ENCODE measurements at places on chromosomes 13 and 19. TPM values are rescaled to one million over a fixed set of nuclear protein-coding genes. Genes with fewer than 3 reads are reported as not detected.

NKPD1 gene
- 0.32 TPM for total RNA-seq

RCBTB2 gene
- 15.1 TPM for total RNA-seq

DNA sequence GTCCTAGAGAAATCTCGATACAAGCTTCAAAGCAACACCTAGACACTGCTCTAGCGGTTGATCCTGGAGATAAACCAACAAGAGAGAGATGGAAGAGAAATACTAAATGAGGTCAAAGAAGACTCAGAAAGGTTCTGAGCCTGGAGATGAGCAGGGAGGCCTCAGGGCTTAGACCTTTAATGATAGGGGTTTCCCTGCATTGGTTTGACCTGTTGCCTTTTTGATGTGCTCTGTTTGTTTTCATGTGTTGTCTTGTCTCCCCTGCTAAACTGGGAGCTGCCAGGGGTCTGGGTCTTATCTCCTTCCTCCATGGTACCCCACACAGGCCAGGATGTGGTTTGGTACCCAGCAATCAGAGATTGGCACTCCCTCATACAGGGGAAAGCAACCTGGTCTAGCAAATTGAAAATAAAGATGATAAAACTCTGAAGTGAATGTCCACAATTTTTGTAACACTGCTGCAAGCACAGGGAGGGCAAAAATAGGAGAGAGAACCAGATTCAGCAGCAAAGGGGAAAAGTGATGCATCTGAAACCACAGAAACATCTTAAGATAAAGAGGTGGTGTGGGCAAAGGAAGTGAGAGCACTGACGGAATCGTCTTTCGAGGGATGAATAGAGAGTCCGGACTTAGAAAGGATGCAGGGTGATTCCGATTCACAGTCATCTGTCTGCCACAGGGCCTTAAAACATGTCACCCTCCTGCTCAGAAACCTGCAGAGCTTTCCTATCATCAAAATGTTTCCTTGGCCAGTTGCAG lies 3.5 kb downstream of the FFAR2 start:
- H3K4me3 ChIP-seq, result no peak overlapping the region
- no peaks in the 10 kb centered on the region for H3K27me3 ChIP-seq
- H3K27ac ChIP-seq, result no peak overlapping the region
- no peak for DNase-seq
- no peaks in the 10 kb centered on the region for H3K36me3 ChIP-seq
- H3K4me1 ChIP-seq, result peaks cover 21% of the 10 kb centered on the region

DNA sequence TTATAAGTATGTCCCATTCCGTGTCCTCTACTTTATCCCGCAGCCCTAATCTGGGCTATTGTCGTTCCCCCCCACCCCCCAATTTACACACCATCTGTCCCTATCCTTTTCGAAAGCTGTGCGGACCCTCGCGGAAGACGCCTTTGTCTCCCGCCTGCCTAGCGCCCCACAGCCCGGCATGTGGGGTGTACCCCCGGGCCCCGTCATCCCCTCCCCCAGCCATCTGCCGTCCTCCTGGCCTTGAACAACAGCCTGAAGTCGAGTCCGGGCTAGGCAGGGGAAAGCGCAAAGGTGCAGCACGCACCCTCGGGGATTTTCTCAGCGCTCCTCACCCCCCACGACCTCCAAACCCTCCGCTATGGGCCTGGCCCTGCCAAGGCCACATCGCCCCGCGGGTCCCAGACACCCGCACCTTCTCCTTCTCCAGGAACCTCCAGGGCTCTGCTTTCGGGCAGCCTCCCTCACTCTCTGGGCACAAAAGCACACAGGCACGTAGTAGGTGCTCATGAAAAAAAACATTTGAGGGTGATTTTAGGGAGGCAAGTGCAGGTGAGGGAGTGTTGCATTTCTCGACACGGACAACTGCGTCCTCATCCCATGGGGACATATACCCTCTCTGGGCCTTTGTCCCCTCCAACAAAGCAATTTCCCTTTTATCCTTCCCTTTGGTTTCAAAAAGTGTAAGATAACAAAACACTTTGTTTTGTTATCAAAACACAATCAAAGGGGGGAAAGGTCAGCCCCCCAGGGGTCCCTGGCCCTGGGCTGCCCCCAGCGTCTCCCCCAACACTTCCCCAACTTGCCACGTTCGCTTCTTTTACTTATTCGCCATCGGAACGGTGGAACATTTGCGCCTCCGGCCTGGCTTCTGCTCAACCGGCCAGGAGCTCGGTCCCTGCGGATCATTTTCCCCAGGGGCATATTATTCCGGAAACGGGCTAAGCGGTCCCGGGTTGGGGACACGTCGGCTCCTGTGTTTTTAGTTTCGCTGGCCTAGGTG lies 16.4 kb downstream of the CCDC124 start:
- no peak overlapping the region for H3K27ac ChIP-seq
- peaks cover 7% of the 10 kb centered on the region for H3K36me3 ChIP-seq
- H3K4me1 ChIP-seq, result peaks cover 70% of the 10 kb centered on the region
- DNase-seq, result peak; percentile 78
- H3K4me3 ChIP-seq, result peak overlapping the region; percentile 90

GRCh38 chr19:7262470-7262869 lies 31.7 kb downstream of the INSR start:
- H3K27ac ChIP-seq, result peak overlapping the region; percentile 14
- no peaks in the 10 kb centered on the region for H3K27me3 ChIP-seq

GRCh38 chr13:35309706-35310105 lies 166.8 kb downstream of the MAB21L1 start:
- H3K27me3 ChIP-seq, result no peaks in the 10 kb centered on the region
- H3K27ac ChIP-seq, result no peak overlapping the region
- H3K36me3 ChIP-seq, result no peaks in the 10 kb centered on the region
- DNase-seq, result no peak
- no peaks in the 10 kb centered on the region for H3K4me1 ChIP-seq

- H3K4me1 ChIP-seq, result peaks cover 6% of the 10 kb centered on the region
- no peaks in the 10 kb centered on the region for H3K36me3 ChIP-seq
- DNase-seq, result no peak
Observed at GRCh38 chr13:23921451-23921888, 24.2 kb upstream of the C1QTNF9B start.

DNA sequence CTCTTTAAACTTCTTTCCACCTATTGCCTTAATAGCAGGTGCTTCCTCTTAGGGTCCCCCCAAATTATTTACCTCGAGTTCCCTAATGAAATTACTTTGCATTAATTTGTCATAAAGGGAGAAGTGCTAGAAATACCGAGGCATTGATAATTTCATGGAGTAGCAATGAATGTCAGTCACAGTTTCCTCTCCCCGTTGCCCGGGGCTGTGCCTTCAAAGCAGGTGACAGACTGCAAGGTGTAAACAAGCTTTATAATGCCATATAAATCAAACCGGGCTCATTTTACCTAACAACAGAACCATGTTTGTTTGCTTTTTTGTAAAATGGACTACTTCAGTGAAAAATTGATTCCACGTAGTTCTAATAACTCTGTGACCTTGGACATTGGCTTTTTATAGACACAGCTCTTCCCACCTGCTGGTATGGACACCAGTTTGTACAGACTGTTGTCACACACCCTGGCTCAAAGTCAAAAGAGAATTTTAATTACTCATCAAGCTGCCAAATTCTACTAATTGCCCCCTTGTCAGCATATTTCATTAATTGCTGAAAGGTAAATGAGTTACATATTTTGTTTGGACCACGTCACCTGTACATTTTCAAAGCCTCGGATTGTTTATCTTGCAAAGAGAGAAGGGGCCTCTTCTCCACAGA lies 171.1 kb downstream of the STK24 start:
- no peaks in the 10 kb centered on the region for H3K36me3 ChIP-seq
- H3K27ac ChIP-seq, result no peak overlapping the region
- H3K4me3 ChIP-seq, result no peak overlapping the region
- no peak for DNase-seq
- no peaks in the 10 kb centered on the region for H3K4me1 ChIP-seq

All from spleen (tissue), 13 donors.